Mucosa of descending colon (tissue), 3 donors: ENCODE measurements at places on chromosomes 12 and 14.

- no peak for DNase-seq
Observed at GRCh38 chr14:76498463-76498935, 122.6 kb downstream of the ESRRB start.

DNA sequence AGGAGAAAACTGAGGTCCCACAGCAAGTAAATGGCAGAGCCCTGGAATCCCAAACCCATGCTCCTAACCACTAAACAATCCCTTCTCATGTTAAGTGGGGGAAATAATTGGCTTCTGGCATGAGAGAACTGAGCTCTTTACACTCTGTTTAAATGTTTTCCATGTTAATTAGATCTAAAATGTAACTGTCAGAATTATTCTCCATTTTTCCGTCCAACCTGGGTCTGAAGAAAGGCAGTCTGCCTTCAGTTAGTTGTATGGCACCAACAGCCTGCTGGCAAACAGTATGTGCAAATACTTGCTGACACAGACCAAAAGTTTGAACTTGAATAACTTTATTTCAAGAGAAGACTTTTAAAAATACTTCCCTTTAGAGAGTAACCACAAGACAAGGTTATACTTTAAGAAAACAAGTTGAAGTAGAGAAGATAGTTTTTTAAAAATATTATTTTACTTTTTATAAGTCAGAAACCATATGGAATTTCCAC is 59.7 kb downstream of the E2F7 start:
- DNase-seq: no peak

- no peak for DNase-seq
Observed at GRCh38 chr12:7994731-7995205, 37.7 kb upstream of the FOXJ2 start.

DNA sequence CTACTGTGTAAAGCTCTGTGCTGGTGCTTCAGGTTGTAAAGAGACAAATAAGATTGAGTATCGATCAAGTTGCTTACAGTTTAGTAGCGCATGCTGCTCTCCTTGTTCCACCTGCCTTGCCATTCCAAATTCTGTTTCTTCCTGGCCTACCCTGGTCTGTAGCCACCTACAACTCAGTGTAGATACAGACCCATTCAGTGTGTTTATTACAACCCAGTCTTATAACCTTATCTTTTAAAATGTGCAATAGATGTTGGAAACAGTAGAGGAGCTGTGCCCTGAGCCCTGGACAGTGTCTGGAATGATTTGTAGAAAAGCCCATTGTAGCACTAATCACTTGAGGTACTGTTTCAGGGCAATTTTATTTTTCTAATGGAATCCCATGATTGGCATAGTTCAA is 68.5 kb downstream of the DIP2B start:
- DNase-seq: no peak

DNA sequence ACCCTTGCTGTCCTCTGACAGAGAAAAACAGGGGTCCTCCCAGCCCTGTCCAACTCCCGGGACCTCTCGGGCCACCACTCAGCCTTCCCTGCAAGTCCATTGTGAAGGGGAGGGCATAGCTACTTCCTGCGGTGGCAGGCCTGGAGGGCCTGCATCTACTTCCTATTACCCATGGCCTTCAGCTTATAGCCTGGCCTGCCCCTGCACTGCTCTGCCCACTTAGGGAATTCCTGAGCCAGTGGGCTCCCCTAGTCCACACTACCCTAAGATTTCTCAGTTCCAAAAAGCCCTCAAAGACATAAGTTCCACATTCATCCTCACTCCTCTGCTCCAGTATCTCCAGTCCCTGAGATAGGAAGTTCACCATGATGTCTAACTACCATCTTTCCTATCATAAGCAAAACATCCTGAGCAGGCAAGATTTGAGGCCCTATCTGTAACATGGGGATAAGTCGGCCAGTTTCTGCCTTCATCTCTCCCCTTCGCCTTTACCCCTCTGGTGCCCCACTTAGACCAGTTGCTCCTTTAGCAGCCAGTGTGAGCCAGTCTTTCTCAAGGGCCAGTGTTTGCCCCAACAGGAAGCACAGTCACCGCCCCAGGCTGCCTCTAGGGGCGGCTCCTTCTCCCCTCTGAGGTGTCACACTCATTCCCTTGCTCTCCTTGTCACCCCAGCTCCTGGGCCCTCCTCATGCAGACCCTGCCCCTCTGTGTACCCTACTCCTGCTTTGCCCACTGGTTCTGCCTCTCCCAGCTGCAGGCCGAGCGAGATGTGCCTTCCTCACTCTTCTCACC is 10.9 kb downstream of the HDAC7 start:
- DNase-seq: no peak

GRCh38 chr12:130949806-130950205 is 3.9 kb upstream of the ADGRD1 start:
- DNase-seq: no peak

- DNase-seq: no peak
Observed at GRCh38 chr12:125105600-125105999, 40.4 kb downstream of the AACS start.

GRCh38 chr12:131765961-131766360 is 55.1 kb downstream of the SFSWAP start:
- no peak for DNase-seq

GRCh38 chr14:26293909-26294308 is 303.9 kb downstream of the NOVA1 start:
- DNase-seq: no peak

- DNase-seq: peak; percentile 67
Observed at GRCh38 chr12:91357381-91357780, 174.8 kb upstream of the DCN start.

DNA sequence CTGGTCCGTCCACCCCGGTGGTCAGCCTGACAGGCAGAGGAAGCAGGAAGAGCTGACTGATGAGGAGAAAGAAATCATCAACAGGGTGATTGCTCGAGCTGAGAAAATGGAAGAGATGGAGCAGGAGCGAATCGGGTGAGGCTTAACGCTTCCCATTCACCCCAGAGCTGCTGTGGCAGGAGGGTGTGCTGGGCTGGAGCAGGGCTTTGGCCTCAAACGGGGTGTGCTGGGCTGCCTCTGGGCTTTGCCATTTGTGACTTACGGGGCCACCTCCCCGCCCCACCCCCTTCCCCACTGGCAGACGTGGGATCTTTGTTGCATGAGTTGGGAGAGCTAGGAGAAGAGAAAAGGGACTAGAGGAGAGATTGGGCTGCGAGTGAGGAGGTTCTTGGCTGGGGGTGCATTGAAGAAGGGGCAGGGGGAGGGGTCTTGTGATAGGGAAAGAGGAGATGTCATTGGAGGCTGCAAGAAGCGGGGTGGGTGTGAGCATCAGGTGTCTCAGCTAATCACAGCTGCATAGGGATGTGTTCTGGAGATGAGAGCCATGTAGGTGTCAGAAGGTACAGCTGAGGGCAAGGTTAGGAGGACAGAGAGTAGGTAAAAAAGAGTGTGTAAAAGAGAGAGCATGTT is 56.3 kb downstream of the RPH3A start:
- DNase-seq: no peak

GRCh38 chr12:71567537-71567936 is 96.1 kb downstream of the ZFC3H1 start:
- no peak for DNase-seq

DNA sequence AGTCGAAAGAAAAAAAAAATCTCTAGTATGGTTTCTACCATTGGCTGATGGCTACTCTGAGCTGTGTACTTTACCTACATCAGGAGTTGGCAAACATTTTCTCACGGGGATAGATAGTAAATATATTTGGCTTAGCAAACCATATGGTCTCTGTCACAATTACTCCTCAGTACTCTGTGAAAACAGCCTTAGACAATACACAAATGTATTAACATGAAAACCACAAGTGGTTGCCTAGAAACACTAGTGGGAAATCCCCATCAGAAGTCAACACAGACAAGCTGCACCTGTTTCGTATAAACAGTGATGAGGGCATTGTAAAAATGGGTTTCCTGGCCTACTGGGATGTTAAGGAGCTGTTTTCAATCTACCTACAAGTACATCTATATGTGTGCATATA is 84.6 kb upstream of the NAV3 start:
- DNase-seq: no peak

DNA sequence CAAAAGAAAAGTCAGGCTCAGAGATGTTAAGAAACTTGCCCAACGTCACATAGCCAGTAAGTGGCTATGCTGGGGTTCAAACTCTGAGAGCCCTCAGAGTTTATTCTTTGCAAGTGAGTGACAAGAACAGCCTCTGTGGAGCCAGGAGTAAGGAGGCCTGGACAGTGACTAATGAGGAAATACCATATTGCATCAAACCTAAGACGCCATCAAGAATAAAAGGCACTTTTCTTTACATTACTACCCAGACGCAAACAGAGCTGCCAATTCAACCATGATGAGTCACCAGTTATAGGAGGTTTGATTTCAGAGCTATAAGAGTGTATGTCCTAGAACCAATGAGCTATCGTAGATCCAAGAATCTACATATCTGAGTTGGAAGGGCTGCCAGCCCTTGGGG is 9.4 kb downstream of the TNFRSF1A start:
- DNase-seq: no peak

DNA sequence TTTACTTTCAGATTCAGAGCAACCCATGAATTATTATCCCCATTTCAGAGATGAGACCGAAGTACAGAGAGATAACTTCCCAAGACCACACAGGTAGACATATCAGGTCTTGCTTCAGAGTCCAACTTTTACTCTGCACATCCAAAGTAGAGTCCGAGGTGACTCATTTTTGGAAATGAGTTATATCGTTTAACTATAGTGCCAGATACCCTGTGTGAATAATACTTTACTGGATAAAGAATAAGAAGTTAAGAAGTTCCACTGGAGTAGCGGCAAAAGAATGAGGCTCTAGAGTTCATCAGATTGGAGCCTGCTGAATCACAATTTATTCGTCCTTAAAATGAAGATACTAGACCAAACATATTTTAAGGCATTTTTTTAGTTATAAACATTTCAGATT is 124.7 kb downstream of the EPS8 start:
- no peak for DNase-seq

GRCh38 chr12:120175537-120175936 is 19.0 kb downstream of the GCN1 start:
- DNase-seq: no peak

GRCh38 chr12:52335598-52336262 is 14.5 kb upstream of the KRT83 start:
- DNase-seq: peak; percentile 73

GRCh38 chr14:105118646-105119407 is 49.7 kb downstream of the JAG2 start:
- no peak for DNase-seq

GRCh38 chr12:24742378-24742777 is 206.5 kb downstream of the BCAT1 start:
- no peak for DNase-seq

GRCh38 chr12:119682639-119683252 is 14.8 kb downstream of the PRKAB1 start:
- no peak for DNase-seq

DNA sequence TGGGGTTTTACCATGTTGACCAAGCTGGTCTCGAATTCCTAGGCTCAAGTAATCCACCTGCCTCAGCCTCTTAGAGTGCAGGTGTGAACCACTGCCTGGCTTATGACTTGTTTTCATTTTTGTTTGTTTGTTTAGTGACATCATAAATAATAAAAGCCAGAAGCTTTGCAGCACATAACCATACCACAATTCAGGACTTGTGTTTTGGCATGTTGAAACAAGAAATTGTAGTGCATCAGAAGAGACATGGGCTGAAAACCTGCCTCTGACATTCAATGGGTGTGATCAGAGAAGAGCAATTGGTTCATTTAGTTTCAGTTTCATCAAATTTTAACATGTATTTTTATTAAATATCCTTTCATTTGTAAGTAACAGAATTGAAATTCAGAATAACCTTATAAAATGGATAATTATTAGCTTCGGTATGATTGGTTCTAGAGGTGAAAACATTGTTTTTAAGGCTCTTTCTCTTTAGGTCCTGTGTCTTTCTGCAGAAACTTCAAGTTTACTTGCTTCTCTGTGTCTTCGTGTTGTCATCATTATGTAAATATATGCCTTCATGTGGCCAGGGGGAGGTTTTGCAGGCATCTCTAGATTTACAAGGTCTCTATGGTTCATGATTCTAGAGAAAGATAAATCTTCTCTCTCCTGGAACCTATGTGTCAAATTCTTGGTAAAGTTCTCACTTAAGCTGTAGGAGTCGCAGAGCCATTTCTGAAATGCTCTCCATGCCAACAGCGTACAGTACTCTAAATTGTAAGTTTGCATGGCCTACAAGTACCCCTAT is 312.0 kb downstream of the KCNC2 start:
- DNase-seq: no peak

- no peak for DNase-seq
Observed at GRCh38 chr14:96682401-96682800, 114.8 kb upstream of the VRK1 start.

GRCh38 chr12:121537814-121538698 is 42.8 kb downstream of the KDM2B start:
- no peak for DNase-seq

- no peak for DNase-seq
Observed at GRCh38 chr12:76081909-76082308, 2.6 kb downstream of the NAP1L1 start.

DNA sequence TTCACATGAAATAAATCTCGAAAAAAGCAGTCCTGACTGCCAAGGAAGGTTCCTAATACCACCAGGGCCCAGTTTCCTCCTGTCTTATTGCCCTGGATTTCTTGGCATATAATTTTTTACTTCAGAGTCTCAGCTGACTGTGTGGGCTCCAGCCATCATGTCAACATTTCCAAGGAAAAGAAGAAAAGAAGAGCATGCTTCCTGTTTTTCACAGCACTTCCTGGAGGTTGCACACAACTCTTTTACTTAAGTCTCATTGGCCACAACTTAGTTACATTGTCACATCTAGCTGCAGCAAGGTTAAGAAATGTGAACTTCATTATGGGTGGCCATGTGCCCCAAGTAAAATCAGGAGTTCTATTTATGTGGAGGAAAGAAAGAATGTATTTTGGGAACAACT is 24.3 kb downstream of the DACT1 start:
- DNase-seq: no peak

DNA sequence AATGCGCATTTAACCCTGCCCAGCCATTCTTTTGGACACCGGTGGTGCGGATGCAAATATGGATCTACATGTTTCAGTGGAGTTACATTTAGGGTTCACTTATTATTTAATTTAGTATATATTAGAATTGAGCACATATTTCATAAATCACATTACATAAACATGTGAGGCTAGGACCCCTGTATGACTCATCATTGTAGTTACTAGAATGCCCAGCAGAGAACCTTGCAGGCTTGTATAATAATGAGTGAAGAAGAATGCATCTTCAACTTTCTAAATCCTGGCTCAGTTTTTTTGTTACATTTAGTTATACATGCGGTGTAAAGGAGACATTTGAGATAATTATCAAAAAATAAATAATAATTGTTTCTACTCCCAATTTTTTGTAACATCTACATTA is 369.0 kb downstream of the ATP23 start:
- no peak for DNase-seq

DNA sequence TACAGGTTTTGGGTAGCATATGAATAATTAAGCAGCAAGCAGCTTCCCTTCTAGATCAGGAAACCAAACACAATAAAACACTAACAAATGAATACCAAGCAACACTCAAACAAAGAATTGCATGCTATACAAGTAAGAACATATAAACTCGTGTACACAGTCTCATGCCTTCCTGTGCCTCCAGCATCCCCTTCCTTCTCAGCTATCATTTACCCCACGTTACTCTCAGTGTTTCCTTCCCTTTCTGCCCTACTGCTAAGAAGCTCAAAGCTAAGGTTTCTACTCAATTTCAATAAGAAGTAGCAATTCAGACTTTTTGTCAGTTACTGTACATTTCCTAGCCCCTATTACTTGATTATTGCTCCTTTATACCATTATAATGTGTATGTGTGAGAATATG is 81.0 kb downstream of the DUSP16 start:
- DNase-seq: no peak

- no peak for DNase-seq
Observed at GRCh38 chr14:29820785-29821184, 106.9 kb downstream of the PRKD1 start.

GRCh38 chr12:30794591-30795409 is 40.0 kb upstream of the CAPRIN2 start:
- DNase-seq: no peak
